ENCODE measurements at places on chromosomes 1 and 21.

DNA sequence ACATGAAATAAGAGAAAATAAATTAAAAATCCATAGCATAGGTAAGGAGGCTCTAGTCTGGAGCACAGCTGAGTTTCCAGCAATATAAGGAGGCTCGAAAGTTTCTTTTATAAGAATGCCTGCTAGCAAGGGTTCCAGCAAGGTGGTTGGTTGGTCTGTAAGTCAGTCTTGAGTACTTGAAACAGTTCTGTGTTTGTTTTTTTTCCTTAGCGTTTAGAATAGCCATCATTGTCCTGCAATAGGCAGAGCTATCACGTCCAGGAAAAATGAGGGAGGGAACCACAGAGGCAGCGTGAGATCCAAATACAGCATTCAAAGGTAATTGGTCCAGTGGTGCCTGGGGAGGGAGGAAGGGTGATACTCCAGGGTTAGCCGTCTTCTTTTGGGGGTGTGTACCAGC, 8.4 kb downstream of the UBE2Q1 start:
- no peak for DNase-seq

GRCh38 chr21:36705679-36706481, 7.0 kb downstream of the SIM2 start:
- no peak for DNase-seq

DNA sequence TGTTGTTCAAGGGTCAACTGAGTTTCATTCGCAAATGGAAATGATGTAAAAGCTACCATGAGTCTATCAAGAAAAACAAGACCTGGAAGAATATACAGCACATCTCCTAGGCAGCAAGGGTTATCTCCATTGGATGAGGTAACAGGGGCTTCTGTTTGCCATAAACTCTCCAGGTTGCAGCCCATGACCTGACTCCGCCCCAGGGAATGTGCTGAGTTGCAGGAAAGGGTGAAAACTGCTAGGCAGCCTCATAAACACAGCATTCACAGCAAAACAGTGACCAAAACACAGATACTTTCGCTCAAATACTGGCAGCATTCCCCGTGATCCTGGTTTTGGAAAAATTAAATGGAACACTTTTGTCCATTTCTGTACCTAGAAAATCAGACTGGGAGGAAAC, 20.2 kb upstream of the ACTA1 start:
- DNase-seq = no peak

- DNase-seq = no peak
These were observed 2.1 kb downstream of the CLSTN1 start for GRCh38 chr1:9821710-9822109.

GRCh38 chr1:10848109-10848684, 51.8 kb upstream of the CASZ1 start:
- no peak for DNase-seq
